ENCODE measurements at places on chromosomes 6 and 20. TPM values are rescaled to one million over a fixed set of nuclear protein-coding genes. Genes with fewer than 3 reads are reported as not detected.
A peak's percentile ranks its signal among the peaks of the same experiment; 100 is the strongest.

DNA sequence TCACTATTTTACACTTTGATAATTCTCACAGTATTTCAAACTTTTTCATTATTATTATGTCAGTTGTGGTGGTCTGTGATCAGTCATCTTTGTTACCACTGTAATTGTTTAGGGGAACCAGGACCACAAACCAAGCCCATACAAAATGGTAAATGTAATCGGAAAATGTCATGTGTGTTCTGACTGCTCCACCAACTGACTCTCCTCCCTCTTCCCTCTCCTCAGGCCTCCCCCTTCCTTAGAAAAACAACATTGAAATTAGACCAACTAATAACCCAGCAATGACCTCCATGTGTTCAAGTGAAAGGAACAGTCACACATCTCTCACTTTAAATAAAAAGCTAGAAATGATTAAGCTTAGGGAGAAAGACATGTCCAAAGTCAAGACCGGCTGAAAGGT, 63.8 kb downstream of the GMDS start:
- H3K36me3 ChIP-seq = peaks cover 5% of the 10 kb centered on the region
- no peak overlapping the region for H3K4me3 ChIP-seq
- H3K4me1 ChIP-seq = no peaks in the 10 kb centered on the region
- DNase-seq = no peak

DNA sequence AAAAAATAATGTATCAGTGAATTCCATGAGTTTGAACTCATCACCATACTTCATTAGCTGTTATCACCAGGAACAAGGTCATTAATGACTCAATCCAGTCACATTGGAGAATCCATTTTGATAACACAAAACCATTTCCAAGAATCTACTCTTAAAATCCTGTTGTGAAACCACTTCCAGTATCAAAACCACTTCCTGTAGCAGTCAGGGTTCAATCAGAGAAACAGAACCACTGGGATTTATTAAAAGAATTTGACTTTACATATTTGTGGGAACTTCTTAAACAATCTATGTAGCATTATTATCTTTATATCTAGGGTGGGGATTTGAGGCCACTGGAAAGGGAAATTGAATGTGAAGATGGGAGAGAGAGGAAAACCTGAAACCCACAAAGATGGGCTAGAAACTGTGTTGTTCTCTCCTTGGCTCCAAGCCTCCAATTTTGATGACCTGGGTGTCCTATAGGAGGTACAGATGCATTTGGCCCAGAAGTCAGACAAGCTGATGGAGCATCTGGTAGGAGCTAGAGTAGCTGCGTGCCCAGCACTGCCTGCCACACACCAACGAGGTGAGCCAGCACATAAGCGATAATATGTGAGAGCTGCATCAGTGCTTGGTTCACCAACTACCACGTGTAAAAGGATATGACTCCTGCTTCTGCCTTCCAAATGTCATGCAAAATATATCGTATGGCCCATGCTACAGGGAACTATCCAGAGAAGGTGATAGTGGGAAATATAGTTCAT, 117.0 kb downstream of the TMEM200A start:
- no peak overlapping the region for H3K27ac ChIP-seq
- H3K36me3 ChIP-seq = no peaks in the 10 kb centered on the region
- H3K27me3 ChIP-seq = no peaks in the 10 kb centered on the region
- no peak overlapping the region for H3K4me3 ChIP-seq
- DNase-seq = no peak

DNA sequence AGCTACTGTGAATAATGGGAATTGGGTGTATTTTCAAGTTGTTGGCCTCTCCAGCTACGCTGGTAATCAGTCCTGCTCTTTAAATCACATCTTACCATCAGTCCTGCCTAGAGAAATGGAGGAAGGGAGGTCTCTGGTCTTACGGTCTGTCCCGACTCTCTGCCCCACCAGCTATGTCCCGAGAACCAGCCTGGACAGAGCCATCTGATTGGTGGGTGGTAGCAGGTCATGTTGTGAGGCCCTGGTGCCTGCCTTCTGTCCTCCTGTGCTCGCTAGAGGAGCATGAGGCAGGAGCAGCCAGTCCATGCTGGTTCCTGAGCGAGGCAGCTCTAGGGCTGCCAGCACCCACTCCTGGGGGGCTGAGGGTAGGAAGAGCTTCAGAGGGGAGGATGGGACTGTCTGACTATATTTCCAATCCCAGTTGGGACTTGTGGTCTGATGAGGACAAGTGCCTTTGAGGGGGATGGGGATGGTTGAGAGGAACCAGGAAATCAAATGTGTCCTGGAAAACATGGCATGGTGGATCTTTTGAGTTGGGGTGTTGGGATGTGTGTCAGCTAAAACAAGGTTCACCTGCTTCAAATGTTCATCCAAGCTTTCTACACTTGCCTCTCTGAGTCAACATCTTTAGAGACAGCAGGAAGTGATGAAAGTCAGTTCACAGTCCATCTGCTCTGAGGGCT, 33.0 kb downstream of the SYNJ2 start:
- H3K4me3 ChIP-seq = peak overlapping the region; percentile 65
- DNase-seq = no peak
- no peak overlapping the region for H3K27ac ChIP-seq
- peaks cover 71% of the 10 kb centered on the region for H3K4me1 ChIP-seq

DNA sequence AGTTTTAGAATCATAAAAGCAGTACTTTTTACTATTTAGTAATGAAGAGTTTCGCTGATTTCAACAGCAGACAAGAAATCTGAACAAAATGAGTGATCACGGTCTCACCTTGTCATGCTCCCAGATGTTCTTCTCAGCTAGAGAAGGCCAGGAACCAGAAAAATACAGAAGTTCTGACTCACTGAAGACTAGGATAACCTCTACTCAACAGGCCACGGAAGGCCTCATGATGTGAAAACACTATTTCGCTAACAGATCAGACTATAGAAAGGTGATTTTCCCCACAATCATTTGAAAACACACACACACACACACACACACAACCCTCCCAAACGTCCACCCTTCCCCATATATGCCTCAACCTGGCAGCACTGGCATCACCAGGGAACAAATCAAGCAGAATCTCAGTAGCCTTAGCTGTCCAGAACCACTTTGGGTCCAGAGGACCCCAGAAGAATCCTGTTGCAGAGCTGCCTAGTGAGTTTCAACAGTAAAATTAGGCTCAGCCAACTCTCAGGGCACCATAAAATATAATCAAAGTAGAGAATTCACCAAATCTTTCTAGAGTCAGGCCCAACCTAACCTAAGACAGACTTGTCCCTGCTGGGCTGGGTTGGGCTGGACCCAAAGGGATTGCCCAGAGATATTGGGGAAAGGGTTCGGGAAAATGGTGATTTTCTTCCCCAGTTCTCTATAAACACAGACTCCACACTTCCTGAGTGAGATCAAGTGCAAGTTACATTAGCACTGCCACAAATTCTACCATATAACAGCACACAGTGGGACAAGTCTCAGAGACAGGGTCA, 7.9 kb downstream of the EXOC2 start:
- H3K27me3 ChIP-seq = no peaks in the 10 kb centered on the region
- peaks cover 23% of the 10 kb centered on the region for H3K4me1 ChIP-seq
- no peak overlapping the region for H3K4me3 ChIP-seq
- H3K27ac ChIP-seq = no peak overlapping the region
- H3K36me3 ChIP-seq = no peaks in the 10 kb centered on the region

DNA sequence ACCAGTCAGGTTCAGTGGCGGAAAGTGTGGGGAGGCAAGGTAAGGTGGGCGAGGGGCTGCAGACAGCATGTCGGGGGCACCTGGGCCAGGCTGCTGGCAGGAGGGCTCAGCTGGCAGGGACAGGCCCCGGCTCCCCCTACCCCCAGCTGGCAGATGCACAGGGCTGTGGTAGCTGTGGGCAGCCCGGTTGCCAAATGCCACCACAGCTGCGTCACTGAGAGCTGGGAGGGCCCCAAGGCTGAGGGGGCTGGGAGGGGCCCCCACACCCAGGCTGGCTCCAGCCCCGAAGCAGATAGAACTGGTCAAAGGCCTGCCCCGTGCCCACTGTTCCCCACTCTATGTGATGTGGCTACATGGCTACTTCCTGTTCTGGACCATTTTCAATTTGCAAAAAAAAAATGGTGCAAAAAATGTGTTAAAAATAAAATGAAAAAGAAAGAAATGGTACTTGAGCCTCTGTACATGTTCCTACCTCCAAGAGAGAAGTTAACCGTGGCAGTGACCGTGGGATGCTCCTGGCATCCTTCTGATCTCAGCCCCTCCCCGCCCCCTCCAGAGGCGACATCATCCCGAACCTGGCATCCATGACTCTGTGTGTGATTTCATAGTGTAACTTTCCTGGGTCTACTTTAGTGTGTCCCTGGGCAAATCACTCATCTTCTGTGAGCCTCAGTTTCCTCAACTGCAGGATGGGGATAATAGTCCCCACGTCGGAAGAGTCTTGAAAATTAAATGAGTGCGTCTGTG, 64.4 kb downstream of the UBE2V1 start:
- H3K27ac ChIP-seq = peak overlapping the region; percentile 3
- H3K4me1 ChIP-seq = peaks cover 37% of the 10 kb centered on the region
- DNase-seq = no peak
- H3K4me3 ChIP-seq = no peak overlapping the region
- H3K36me3 ChIP-seq = no peaks in the 10 kb centered on the region
- peaks cover 10% of the 10 kb centered on the region for H3K27me3 ChIP-seq

DNA sequence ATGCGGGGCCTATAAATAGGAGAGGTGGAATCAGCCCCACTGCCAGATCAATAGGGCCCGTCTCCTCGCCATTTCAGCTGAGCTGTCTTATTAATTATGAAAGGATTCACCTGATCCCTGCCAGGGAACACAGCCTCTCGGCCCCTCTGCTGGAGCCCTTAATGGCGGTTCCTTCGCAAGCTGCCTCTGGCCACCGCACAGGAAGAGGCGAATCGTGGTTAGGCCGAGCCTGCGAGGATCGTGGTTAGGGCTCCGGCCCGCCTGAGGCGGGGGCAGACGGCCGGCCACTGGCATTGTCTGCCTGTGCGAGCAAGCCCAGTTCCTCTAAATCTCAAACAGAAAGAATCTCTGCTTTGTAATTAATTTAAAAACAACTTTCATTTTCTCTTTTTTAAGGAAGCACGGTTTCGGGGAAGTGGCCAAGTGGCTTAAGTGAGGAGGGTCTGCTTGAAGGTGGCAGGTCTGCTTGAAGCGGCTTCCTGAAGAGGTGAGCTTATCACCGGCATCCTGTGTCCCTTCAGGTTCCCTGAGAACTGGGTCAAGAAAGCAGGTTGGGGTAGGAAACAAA, 9.2 kb downstream of the NRN1 start:
- H3K27me3 ChIP-seq = peaks cover 37% of the 10 kb centered on the region
- H3K4me3 ChIP-seq = peak overlapping the region; percentile 79
- H3K27ac ChIP-seq = peak overlapping the region; percentile 82
- DNase-seq = peak; percentile 61

- no peak for DNase-seq
- peaks cover 2% of the 10 kb centered on the region for H3K27me3 ChIP-seq
- H3K4me3 ChIP-seq = no peak overlapping the region
- H3K36me3 ChIP-seq = peaks cover 6% of the 10 kb centered on the region
- peaks cover 32% of the 10 kb centered on the region for H3K4me1 ChIP-seq
Measured at GRCh38 chr6:4563156-4563555, 213.0 kb upstream of the CDYL start.

- H3K4me1 ChIP-seq = peaks cover 7% of the 10 kb centered on the region
- H3K36me3 ChIP-seq = no peaks in the 10 kb centered on the region
- H3K27ac ChIP-seq = no peak overlapping the region
- H3K27me3 ChIP-seq = no peaks in the 10 kb centered on the region
Measured at GRCh38 chr6:38086346-38086745, 266.8 kb downstream of the ZFAND3 start.

DNA sequence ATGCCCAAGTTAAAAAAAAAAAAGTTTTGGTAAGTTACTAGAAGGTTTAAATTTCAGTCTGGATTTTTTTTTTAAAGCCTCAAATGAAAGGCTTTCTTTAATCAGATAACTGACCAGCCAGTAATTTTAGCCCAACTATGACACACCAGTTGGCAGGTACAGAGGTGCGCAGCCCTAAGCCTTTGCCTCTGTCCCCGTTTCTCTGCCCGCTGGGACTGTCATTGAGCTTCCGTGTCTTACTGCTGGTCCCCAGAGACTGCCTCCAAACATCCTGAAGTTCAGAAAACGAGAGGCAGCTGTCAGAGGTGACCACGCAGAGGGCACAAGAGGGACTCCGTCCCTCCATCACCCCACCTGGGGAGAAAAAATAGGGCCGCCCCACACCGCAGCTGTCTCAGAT, 118.2 kb downstream of the RPS12 start:
- no peak overlapping the region for H3K4me3 ChIP-seq
- H3K36me3 ChIP-seq = no peaks in the 10 kb centered on the region
- no peaks in the 10 kb centered on the region for H3K27me3 ChIP-seq
- peaks cover 15% of the 10 kb centered on the region for H3K4me1 ChIP-seq
- no peak for DNase-seq

GRCh38 chr6:88072462-88072861, 24.8 kb downstream of the SPACA1 start:
- no peak for DNase-seq
- H3K4me3 ChIP-seq = no peak overlapping the region
- H3K27me3 ChIP-seq = peaks cover 2% of the 10 kb centered on the region
- H3K4me1 ChIP-seq = no peaks in the 10 kb centered on the region

Gene C6orf163
- 4.0 TPM for total RNA-seq

Gene APOM
- total RNA-seq = 0.92 TPM

Gene KCNG1
- 4.4 TPM for total RNA-seq

Gene SAPCD1
- 2.4 TPM for total RNA-seq

Gene PSORS1C2
- total RNA-seq = 0.38 TPM

Gene PROCR
- 254 TPM for total RNA-seq

Gene BMP6
- total RNA-seq = 0.97 TPM

Gene COX4I2
- not detected for total RNA-seq

Gene SGK1
- total RNA-seq = 7.2 TPM

Gene ASIP
- not detected for total RNA-seq

Gene HLA-DRB5
- total RNA-seq = 0.82 TPM

Data from endothelial cell (in vitro differentiated cells).